ENCODE measurements at places on chromosomes 2 and 18. TPM values are rescaled to one million over a fixed set of nuclear protein-coding genes. Genes with fewer than 3 reads are reported as not detected.

The GCG gene
- polyA plus RNA-seq, result not detected

- DNase-seq, result no peak
Observed at GRCh38 chr2:73780237-73780582, 307 bp upstream of the DUSP11 start.

DNA sequence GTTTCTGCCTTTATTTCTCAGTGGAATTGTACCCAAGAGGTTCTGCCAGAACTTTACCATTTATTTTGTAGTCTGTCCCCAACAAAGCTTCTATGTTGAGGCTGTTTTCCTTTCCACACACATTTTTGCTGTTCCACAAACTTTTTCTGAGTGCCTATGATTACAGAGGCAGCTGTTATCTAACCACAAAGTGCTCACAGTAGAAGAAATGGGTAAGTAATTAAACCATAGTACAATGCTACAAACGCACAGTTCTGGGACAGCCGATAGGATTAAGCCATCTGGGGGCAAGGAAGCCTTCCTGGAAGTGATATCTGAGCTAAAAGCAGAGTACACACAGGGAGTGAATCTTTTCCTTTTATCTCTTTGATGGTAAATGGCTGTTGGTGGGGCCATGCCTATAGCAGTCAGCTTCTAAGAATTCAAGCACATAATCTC lies 3.9 kb upstream of the MGAT4A start:
- DNase-seq, result peak; percentile 95

The AP1S3 gene
- 3.0 TPM for polyA plus RNA-seq

The ZCCHC2 gene
- polyA plus RNA-seq, result 62.5 TPM

DNA sequence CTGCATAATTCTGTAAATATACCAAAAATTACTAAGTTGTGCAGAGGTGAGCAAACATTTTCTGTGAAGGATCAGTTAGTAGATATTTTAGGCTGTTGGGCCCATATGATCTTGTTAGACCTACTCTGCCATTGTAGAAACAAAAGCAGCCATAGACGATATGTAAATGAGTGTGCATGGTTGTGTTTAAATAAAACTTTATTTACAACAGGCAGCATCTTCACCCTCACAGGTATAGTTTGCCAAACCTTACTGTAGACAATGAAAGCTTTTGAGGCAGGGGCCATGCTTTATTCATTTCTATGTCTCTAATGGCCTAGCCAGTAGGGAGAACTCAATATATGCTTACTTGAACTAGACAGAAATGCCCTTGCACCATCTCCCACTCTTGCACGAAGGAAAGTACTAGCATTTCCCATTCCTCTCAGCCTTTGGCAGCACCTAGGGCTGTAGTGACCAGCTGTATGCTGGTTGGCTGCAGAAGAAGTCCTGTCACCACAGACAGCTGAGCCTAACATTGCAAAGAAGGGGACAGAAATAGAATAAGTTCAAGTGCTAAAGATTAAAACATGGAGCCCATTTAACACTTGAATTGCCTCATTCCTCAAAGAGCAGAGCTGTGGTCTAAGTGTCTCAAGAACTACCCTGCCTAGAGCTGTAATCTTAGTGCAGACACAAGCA lies 305.1 kb upstream of the MGAT5 start:
- DNase-seq, result no peak

GRCh38 chr2:3203497-3204019 lies 174.1 kb downstream of the EIPR1 start:
- no peak for DNase-seq

DNA sequence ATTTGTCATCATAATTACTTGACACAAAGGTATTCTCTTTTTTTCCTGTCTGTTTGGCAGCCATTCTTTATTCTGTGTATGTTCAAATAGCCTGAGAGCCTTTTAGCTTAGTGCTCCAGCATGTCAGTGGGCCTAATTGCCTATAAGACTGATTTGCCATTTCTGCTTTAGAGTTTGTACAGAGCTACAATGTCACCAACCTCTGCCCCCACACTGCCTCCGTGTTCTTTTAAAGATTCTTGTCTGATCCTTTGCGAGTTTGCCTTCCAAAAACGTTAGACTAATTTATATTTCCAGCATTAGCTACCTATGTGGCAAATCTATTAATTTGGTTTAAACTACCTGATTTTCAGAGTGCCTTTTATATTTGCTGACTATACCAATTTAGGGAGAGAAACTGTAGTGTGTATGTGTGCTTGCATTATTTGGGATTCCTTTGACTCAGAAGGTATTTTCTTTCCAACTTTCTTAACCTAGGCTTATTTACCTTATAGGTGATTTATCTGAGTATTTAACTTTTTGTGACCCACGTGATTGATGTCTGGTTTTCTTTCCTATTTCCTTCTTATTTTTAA lies 70.8 kb downstream of the FAM117B start:
- no peak for DNase-seq

GRCh38 chr2:73290049-73290839 lies 3.1 kb downstream of the EGR4 start:
- DNase-seq, result peak; percentile 61

The MEIS1 gene
- polyA plus RNA-seq, result 2.6 TPM

The EPG5 gene
- 7.1 TPM for polyA plus RNA-seq

DNA sequence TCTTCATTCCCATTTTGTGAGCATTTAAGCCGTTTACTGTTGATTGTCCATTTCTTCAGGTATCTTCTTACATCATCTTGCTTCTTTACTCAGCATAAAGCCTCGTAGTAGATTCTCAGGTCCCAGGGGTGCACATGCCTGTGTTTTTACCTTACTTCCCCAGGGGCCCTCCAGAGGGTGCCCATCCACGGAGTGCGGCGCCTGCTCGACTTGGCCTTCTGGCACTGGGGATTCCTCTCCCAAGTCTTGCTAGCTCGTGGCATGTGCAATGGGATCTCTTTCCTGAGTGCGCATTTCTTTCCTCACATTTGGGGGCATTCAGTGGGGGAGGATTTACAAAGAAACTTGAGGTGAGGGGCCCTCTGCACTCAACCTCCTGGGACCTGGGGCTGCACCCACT lies 148.1 kb downstream of the AGAP1 start:
- no peak for DNase-seq

DNA sequence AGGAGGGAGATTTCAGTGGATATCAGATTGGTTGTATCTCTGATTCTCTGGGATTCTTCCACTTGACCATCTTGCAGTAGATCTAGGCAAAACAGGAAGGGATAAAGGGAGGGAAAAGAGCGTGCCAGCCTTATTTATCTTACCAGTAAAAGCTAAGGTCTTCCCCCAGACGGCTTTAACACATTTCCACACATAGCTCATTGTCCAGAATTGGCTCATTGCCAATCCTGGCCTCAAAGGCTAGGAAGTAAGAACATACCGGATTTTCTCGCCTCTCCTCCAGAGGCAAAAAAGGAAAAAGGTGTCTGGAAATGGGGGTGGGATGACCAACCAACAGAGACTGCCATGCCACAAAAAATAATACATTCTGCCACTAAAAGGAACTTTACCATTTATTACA lies 411.6 kb upstream of the NRP2 start:
- DNase-seq, result peak; percentile 47

The OTOS gene
- polyA plus RNA-seq, result not detected

DNA sequence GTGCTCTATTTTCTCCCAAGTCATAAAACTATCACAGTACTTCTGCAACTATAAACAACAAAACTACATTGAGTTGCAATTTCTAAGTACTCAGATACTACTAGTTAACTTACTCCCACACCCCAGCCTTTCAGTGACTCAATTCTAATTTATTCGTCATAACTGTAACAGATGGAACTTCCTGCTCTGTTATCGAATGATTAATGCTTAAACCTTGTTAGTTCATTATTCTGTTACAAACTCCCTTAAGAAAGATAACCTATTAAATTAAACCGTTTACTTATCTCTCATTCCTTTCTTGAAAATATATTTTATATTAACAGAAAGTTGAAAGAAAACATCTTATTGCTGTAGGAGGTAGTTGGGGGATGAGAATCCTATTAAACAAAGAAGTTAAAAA lies 17.0 kb downstream of the TNFAIP6 start:
- DNase-seq, result no peak

The COLEC12 gene
- polyA plus RNA-seq, result 0.11 TPM

The SCN9A gene
- 24.3 TPM for polyA plus RNA-seq

DNA sequence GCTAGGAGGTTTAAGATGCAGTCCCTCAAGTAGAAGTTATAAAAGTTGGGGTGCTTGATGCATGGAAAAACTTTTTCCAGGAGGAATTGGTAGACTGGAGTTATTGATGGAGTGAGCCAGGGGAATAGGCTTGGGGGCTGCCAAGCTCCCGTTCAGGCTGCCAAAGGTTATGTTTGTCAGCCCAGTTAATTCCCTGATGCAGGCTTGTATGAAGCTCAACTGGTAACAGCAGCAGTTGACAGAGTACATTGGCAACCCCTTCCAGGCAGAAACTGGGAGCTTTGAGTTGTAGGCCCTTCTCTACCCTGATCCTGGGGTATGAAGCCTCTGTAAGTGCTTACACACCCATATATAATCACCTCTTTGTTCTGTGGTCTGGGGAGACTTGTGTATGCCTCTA lies 16.2 kb downstream of the CCDC150 start:
- no peak for DNase-seq

- peak; percentile 34 for DNase-seq
Observed at GRCh38 chr2:63853527-63854310, 12.0 kb downstream of the UGP2 start.

DNA sequence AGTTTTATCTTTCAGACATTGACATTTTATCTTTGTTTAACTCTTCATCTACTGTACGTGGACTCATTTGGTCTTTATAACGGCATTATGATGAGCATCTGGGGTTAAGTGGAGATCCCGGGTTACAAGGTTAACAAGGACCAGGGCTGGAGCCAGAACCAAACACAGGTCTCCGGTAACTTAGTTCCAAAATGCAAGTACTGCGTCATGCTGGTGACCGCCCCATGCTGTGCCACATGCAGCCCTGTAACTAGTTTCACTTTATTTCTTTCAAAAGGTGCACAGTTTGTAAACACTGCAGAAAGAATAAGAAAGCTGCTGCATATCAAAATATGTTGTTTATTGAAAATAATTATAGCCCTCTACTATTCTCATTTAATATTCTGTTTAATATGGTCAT lies 3.1 kb downstream of the SLC5A7 start:
- no peak for DNase-seq

The ZEB2 gene
- polyA plus RNA-seq, result 0.10 TPM

DNA sequence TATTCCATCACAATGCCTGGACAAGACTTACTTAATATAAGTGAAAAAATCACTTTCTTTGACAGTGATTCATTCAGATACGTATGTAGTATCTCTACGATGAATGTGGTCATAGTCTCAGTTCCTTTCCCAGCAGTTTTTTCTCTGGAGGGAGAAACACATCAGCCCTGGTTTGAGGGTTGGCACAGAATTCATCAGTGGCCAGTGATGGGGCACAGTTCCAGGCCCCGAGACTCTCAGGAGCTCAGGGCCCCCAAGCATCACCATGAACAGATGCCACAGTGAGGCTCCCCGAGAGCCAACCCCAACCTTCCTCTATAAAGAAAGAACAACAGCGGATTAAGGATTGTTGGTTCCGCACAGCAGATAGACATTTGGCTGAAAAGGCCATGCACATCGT lies 12.5 kb downstream of the PRKAG3 start:
- DNase-seq, result no peak

The CRYGA gene
- polyA plus RNA-seq, result not detected

DNA sequence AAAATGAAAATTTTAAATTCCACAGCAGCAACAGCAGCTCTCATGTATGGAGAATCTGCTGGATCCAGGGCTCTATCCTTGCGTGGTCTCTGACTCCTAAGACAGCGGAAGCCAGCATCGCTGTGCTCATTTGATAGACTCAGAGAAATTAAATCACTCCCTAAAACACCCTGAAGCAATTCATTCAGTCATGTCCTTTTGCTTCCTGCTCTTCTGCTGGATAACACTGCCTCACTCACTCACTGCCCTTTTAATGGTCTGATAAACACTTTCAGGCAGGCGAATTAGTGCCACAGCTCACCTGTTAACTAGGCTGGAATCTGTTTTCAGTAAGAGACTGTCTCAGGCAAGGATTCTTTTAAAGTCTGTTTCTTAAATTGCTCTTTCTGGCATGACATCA lies 10.0 kb downstream of the WIPF1 start:
- no peak for DNase-seq

The CCDC74A gene
- polyA plus RNA-seq, result 0.17 TPM

GRCh38 chr18:22838639-22839277 lies 94.4 kb upstream of the RBBP8 start:
- DNase-seq, result no peak

DNA sequence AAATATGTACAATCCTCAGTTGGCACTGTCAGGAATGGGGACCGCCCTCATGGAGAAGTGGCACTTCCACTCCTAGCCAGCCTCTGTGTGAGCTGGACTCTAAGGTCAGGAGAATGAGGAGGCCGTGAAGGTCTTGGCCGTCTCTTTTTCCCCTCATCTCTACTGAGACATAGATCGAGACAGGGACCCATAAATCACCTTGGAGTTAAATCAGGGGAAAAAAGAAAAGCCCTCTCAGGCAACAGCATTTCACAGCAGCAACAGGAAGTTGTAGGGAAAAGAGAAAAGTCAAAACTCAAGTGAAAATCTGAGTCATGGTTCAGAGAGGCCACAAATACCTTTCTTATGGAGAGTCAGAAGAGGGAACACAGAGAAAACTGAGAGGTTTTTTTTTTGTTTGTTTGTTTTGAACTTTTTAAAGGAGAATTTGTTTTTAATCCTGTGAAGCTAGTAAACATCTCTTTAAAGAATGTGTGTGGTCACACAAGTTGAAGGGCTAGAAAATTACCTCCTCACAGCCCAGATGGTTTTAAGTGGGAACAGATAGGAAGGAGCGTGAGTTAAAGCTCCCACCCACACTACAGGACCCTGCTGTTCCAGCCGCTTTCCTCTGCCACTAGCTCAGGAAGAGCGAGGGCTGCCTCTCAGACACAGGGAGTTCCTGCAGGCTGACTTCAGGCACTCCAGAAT lies 30.6 kb upstream of the CYP1B1 start:
- DNase-seq, result no peak

GRCh38 chr2:74391209-74391579 lies 11.1 kb upstream of the DCTN1 start:
- no peak for DNase-seq

- no peak for DNase-seq
Observed at GRCh38 chr2:109001201-109001600, 12.2 kb upstream of the EDAR start.

The GALNT5 gene
- polyA plus RNA-seq, result not detected

- DNase-seq, result no peak
Observed at GRCh38 chr2:130790312-130790711, 35.0 kb downstream of the AMER3 start.

DNA sequence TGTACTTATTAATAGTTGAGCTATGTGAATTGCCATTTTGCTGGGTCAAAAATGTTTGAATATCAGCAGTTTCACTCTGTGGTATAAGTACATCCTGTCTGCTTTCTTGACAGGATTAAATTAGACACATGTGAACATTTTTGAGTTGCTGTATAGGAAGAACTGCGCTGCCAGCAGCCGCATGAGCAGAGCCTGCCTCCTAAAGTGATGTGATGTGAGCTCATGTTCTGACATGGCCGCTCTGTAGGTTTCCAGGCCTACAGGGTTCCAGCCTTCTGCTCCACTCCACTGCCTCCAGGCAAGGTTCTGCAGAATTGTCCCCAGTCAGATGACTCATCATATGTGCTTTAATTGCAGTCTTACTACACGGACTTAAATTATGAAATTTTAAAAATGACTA lies 119.7 kb upstream of the NFATC1 start:
- DNase-seq, result no peak
